ENCODE measurements at places on chromosomes 4 and X.
A peak's percentile ranks its signal among the peaks of the same experiment; 100 is the strongest.

DNA sequence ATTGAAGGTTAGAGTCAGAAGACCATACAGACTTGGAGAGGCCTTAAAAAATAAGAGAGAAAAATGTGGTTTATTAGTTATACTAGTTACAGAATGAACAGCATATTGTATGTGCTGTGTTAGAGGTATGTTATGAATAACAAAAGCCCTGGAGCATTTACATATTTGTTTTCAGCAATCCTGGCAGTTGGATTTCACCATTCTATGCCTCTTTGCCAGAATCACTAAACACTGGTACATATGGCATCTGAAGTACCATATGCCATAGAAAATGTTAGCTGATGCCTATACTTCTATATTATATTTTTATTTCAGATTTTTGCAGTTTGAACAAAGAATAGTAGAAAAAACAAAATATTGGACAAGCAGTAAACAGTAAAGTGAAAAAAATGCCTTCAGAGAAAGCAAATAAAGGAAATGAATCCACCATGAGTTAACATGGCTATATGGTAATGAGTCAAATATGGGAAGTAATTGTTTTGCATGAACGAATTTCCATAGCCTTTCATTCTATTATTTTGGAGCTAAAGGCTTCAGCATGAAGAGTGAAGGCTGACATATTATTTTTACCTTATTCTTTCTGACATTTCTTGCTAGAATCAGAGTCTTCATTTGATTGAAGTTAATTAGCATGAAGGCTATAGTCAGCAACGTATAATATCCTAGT is 41.9 kb upstream of the PRDM8 start:
- peak; percentile 7 for DNase-seq

GRCh38 chr4:69095301-69095731 is 958 bp upstream of the UGT2B7 start:
- no peak for DNase-seq

GRCh38 chr4:139700568-139700967 is 34.9 kb downstream of the MGST2 start:
- no peak for DNase-seq

DNA sequence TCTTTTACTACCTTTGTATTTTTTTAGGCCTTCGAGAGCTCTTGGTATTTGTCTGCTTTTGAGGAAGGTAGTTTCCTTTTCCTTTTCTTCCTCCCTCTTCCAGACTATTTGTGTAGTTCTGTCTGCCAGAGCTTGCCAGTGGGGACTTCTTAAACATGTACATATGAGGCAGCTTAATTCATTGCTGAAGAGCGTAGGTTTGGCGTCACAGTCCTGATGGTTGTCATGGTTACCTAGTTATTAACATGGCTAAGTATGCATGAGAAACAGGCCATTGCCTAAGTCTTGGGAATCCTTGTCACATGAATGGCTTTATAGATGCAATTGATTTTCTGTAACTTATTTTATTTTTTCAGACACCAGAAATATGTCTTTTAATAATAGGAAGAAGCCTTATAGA is 48.5 kb upstream of the ARMCX2 start:
- DNase-seq, result no peak

- peak; percentile 4 for DNase-seq
Measured at GRCh38 chr4:154877110-154877760, 96.2 kb downstream of the RBM46 start.

DNA sequence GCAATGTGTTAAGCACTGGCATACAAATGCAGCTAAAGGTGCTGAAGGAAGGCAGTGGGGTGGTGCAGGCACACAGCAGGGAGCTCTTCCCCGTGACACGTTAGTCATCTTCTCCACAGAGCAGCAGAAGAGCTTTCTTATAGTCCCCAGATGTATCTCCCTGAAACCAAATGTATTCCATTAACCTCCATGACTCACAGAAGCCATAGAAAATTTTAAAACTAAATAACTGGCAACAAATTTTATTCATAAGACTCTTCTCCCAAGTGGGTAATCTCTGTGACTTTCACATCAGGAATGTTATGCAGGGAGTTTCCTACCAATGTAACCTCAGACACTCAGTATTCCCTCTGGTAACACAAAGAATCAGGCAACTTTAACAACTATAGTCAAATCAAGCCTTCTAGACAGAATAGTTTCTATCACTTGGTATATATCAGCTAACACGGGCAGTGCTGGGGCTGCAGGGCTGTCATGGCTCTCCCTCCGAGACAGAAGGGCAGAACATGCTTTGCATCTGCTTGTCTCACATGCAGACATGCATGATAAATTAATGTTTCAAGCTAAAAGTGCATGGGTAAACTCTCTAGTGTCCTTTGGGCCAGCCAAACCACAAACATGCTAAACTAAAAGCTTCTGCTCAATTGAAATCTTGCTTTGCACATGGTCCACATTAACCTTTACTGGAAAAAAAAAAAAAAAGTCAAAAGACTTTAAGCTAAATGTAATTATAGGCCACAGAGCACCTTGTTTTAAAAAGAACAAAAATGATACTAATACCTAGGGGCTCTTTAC is 28.2 kb downstream of the ANXA5 start:
- DNase-seq, result peak; percentile 94

DNA sequence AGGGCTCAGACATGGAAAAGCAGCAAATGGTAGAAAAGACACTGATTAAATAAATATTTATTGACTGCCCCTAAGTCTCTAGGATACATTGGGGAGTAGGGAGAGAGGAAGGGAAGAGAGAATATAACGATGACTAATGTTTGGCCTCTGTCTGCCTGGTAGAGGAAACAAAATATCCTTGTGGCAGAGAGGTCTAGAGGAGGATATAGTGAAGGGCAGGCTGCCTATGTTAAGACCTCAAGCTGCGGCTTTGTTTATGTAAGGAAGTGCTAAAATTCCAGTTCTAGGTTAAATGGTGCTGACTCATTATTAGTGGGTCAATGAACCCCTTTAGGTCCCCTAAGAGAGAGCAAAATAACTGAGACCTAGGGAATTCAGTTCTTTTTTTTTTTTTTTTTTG is 427.3 kb upstream of the FTHL17 start:
- peak; percentile 90 for DNase-seq

- DNase-seq, result no peak
Measured at GRCh38 chr4:90857081-90857820, 730.1 kb downstream of the CCSER1 start.

DNA sequence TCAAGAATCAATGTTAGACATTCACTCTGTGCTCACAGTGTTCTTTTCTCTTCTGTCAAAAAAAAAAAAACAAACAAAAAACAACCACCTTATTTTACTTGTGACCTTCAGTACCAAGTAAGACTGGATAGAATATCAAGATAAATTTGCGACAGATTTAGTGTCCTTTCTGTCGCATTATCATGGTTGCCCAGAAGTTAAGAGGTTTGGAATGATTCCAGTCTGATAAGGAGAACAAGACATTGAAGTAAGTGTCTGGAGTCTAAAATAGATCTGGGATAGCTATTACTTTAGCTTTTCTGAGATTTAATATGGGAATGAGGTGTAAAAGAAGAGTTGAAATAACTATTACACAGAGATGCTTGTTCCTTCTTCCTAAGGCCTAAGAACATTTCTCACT is 31.7 kb downstream of the SNCA start:
- no peak for DNase-seq
